Epithelial cell of esophagus (primary cell): ENCODE measurements at places on chromosomes 13 and 19.

- peak; percentile 20 for DNase-seq
Observed at GRCh38 chr13:36819739-36820090, 693 bp downstream of the RFXAP start.

GRCh38 chr19:42196011-42197001, 21.2 kb downstream of the DEDD2 start:
- DNase-seq = no peak

GRCh38 chr19:2089727-2090053, 6.4 kb downstream of the MOB3A start:
- peak; percentile 22 for DNase-seq

DNA sequence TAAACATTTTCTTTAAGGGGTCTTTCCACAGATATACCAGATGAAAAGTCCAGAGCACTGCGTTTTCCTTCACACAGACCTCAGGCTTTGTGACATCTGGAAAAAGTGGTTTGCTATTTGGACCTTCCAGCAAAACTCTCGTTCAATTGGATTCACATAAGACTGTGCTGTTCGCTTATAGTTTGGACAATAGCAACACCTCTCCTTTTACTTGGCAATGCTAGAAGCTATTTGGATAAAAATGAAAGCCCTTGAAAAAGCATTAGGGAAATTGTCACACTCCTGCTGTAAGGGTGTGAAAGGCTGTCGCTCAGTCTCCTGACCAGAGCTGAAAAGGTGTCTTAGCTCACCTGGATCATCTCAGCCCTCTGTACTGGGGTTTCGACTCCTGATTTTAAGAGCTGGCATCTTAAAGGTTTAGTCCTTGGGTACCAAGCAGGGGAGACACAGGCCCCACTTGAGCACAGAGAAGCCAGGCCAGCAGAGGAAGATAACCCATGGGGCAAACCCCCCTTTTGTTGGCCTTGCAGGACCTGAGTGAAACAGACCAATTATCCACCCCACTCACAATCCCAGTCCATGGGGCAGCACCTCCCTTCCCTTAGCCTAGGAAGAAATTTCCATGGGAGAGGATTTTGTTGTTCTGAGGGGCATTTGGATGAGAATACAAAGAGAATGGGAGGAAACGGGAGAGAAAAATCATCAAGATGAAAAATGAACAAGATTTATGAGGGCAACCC, 257.6 kb downstream of the DLEU7 start:
- DNase-seq = no peak

GRCh38 chr13:31377946-31378345, 178.2 kb downstream of the B3GLCT start:
- peak; percentile 38 for DNase-seq

DNA sequence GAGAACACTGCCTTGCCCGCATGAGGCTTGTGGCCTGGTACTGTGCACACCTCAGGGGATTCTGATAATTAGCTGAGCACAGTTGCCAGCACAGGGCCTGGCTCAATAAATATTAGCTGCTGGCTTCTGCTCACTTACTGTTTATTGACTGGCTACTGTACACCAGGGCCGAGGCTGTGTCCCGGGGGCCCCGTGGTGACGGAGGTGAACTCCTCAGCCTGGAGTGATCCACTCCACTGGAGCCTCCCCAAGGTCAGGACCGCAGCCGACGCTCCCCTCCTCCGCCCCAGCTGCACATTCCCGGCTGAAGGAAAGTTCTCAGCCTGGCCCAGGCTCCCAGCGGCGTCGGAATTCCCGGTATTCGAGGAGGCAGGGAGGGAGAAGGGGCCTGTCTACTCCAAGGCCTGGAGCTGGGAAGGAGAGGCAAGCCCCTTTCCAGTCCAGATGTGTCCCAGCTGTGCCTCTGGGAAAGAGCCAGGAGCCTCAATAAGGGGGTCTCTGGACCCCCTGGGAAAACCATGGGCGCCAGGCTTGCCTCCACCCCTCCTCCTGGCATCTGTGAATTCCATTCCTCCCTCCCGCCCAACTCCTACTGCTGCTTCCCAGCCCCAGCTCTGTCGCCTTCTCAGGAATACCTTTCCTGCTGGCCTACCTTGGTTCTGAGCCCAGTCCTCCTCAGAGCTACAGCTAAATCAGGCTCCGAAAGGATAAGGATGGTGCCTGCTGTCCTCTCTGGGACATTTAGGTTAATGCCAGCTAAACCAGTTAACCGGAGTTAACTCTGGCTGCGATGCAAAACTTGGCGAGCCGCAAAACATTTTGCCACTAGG, 7.3 kb downstream of the RPS16 start:
- DNase-seq = no peak

DNA sequence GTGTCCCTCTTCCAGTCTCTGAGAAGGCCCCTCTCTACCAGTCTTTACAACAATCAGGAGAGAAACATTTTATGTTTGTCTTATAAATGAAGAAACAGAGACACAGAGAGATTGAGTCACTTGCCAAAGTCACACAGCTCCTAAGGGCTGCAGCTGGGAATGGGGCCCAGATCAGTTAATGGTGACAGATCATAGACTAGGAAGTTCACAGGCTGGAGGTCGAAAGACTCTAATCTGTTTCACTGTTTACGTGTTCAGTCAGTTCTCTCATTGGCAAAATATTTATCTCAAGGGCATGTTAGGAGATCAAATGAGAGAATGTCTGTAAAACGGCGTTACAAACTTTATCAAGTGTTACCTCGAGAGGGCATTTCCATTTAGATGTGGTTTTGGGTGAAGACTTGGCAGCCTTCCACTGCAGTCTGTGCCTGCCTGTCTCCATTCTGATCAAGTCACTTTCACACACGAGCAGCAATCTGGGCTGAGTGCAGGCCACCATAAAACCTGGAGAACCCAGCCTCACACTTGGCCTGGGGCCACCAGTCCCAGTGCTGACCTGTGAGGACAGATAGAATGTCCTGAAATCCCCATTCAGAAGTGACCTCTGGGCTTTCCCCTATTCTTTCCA, 65.1 kb downstream of the SIAH3 start:
- DNase-seq = no peak

GRCh38 chr19:50794876-50795663, 4.9 kb downstream of the ACP4 start:
- DNase-seq = peak; percentile 32

GRCh38 chr13:74966814-74967424, 515.0 kb downstream of the TBC1D4 start:
- no peak for DNase-seq

GRCh38 chr19:45161738-45162607, 1.2 kb upstream of the NKPD1 start:
- no peak for DNase-seq

DNA sequence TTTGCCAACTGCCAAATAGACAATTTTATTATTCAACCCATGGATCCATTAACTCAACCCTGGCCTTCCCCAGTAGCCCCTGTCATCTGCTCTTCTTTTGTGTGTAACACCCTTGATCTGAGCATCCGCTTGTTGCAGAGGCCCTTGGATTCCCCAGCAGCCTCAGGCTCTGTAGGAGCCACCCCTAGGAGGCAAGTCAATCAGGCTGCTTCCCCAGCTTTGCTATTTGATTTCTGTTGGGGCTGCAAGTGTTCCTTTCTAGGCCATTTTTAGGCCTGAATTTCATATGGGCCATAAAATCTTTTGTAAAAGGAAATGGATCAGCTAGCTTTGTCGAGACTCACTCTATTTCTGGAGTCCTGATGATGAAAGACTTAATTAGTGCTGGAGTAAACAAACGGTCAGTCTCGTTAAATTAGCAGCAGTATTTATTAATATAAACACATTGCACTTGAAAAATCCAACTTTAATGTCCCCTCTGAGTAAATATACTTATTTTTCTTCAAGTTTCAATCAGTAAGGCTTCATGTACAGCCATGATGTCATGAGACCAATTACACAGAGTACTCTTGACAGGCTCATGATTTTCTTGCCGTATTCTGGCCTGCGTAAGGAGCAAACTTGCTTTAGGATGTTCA, 105.3 kb downstream of the RGCC start:
- no peak for DNase-seq

DNA sequence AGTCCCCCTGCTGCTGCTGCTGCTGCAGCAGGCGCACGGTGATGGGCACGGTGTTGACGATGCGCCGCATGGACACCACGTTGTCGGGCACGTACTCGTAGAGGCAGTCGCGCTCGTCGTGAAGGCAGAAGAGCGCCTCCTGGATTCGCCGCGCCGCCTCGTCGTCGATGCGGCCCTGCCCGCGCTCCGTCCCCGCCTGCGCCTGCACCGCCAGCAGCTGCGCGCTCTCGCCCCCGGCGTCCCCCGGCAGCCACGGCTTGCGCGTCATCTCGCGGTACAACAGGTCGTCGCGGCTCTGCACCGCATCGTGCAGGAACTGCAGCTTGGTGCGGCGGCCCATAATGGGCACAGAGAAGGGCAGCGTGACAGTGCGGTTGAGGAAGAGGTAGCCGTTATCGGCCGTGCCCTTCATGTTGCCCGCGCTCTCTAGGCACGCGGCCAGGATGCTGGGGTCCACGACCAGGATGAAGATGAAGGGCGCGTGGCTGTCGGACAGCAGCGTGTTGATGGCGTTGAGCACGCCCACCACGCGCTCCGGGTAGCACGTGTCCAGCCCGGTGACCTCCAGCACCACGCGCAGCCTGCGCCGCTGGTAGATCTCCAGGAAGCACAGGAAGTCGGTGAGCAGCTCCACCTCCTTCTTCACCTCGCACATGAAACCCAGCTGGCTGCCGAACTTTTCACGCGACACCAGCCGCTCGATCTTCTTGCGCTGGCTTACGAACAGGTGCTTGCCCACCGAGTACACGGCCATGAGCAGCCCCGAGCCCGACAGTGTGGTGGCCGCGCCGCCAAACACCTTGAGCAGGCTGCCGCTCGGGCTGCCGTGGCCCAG, 8.1 kb downstream of the NKPD1 start:
- peak; percentile 48 for DNase-seq

- DNase-seq = no peak
Observed at GRCh38 chr13:32013181-32013580, 18.4 kb upstream of the FRY start.

DNA sequence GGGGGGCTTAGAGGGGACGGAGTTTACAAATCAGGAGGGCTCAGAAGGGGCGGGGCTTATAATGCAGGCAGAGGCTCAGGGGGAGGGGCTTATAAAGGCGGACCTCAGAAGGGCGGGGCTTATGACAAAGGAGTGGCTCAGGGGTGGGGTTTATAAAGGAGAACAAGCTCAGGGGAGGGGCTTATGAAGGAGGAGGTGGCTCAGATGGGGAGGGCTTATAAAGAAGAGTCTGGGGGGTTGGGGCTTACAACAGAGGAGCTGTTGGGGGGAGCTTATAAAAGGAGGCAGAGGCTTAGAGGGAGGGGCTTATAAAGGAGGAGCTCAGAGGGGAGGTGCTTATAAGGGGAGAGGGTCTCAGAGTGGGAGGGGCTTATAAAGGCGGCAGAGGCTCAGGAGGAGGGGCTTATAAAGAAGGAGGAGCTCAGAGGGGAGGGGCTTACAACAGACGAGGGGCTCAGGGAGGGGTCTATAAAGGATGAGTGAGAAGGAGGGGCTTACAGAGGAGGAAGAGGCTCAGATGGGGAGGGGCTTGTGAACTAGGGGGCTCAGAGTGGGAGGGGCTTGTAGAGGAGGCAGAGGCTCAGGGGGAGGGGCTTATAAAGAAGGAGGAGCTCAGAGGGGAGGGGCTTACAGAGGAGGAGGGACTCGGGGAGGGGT, 1.0 kb downstream of the SMIM24 start:
- DNase-seq = no peak

DNA sequence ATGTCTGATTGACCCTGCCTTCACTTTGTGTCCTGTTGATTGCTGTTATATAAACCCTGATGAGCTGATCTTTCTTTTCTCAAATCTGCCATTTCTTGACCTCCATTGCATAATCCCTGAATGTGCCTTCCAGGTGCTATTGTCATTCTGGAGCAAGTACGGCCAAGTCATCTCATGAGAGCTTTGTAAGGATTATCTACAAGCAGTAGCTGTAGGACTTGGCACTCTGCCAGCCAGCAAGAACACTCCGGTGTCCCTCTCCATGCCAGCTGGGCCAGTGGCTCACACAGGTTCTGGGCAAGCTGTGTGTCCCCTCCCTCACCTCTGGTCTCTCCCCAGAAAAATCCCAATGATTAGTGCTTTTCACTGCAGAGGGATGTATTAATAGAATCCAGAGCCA, 348.1 kb downstream of the FOXO1 start:
- DNase-seq = peak; percentile 82

DNA sequence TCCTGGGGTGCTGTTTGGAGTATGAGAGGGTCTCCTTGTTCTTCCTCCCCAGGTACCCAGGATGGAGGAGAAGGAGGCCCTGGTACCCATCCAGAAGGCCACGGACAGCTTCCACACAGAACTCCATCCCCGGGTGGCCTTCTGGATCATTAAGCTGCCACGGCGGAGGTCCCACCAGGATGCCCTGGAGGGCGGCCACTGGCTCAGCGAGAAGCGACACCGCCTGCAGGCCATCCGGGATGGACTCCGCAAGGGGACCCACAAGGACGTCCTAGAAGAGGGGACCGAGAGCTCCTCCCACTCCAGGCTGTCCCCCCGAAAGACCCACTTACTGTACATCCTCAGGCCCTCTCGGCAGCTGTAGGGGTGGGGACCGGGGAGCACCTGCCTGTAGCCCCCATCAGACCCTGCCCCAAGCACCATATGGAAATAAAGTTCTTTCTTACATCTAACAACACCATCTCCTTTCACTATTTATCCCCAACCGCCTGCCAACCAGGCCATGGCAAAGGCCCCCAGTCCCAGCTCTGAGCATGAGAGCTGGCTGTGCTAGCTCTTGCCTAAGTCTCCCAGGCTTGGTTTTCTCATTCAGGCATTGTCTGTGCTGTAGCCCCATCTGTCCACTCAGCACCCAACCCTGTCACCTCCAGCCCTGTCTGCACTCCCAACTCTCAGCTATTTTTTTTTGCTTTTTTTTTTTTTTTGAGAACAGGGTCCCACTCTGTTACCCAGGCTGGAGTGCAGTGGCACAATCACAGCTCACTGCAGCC, 11.2 kb downstream of the DKKL1 start:
- no peak for DNase-seq

GRCh38 chr13:45229172-45229571, 28.3 kb upstream of the KCTD4 start:
- no peak for DNase-seq

GRCh38 chr19:2511991-2512390, 36.1 kb downstream of the GADD45B start:
- DNase-seq = no peak

GRCh38 chr13:44101347-44102083, 221.8 kb downstream of the LACC1 start:
- DNase-seq = no peak

DNA sequence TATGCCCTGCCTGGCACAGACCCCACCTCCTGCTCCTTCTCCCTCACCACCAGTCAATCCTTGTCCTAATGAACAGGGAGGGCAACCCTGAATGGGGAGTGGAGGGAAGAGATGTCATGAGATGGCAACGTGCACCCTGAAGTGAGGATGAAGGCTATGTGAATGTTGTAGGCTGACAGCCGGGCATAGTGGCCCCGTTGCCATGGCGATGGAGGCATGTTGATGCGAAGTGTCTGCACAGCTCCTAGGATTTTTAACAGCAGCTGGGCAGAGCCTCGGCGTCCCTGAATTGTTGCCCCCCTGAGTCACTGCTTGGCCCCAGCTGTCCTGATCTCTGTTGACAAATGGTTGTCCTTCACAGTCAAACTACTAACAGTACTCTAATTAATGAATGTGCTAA, 4.8 kb upstream of the ALOX5AP start:
- DNase-seq = no peak

- DNase-seq = peak; percentile 21
Observed at GRCh38 chr13:112791663-112792440, 102.0 kb downstream of the ATP11A start.

- DNase-seq = no peak
Observed at GRCh38 chr13:77513719-77514335, 21.7 kb upstream of the SCEL start.
